Effector memory CD8-positive, alpha-beta T cell (primary cell): ENCODE measurements at places on chromosomes 6 and 20.

DNA sequence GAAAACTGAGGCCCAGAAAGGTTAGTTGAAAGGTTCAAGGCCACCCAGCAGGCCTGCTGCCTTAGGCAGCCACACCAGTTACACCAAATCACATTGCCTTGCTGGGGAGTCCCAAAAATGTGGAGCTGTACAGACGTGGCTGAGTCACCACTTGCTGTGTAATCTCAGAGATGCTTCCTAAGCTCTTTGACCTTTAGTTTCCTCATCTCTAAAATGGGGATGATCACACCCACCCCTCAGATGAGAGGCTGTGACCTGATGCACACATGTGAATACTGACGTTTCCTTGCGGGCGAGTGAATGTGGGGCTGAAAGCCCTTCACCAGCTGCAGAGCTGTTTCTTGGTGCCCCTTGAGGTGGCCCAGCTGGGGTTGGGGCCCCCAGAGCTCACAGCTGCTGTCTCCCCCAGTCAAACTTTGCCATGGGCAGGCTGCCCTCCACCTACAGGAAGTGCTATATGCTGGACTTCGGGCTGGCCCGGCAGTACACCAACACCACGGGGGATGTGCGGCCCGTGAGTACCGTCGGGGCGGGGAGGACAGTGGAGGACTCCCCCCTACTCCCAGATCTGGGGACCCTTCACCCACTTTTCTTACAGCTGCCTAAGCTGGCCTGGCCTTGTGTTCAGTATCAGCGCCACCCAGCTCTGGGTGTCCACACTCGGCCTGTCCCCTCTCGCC, 11.0 kb downstream of the TTBK1 start:
- no peak overlapping the region for H3K27ac ChIP-seq

DNA sequence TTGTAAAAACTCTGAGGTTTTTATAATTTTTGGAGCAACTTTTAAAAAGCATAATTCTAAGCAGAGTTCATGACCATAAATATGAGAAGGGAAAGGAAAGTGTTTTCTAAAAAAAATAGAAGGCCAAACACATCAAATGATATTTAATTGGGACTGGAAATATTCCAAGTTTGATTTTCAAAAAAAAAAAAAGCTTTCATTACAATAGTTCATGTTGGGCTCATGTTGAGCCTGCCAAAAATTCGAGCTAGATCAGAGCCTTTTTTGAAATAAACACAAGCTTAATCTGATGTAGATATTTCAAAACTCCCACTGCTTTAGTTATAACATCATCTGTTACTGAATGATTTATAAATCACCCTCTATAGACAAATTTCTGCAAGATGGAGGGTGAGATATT, 163.4 kb upstream of the DEFB112 start:
- H3K4me3 ChIP-seq, result no peak overlapping the region
- DNase-seq, result no peak
- H3K36me3 ChIP-seq, result no peaks in the 10 kb centered on the region
- no peaks in the 10 kb centered on the region for H3K4me1 ChIP-seq
- H3K27me3 ChIP-seq, result no peaks in the 10 kb centered on the region
- no peak overlapping the region for H3K27ac ChIP-seq

- H3K4me1 ChIP-seq, result no peaks in the 10 kb centered on the region
- H3K36me3 ChIP-seq, result no peaks in the 10 kb centered on the region
- no peak for DNase-seq
- peaks cover 43% of the 10 kb centered on the region for H3K27me3 ChIP-seq
Measured at GRCh38 chr20:23294166-23294565, 56.4 kb upstream of the NXT1 start.

DNA sequence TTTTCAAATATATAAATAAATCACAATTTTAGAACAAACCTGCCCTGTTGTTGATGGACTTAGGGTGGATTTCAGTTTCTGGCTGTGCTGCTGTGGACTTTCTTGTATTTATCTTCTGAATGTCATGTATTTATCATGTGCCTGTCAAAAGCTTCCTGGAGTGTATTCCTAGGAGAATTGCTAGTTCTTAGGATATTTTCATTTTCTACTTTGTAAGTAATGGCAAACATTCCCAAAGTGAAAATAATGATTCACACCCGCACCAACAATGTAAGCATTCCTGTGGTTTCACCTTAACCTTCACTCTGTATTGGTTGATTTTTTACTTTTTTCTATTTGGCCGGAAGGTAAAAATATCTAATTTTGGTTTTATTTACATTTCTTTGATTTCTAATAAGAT, 387.8 kb downstream of the SMOC2 start:
- no peaks in the 10 kb centered on the region for H3K4me1 ChIP-seq
- no peak overlapping the region for H3K4me3 ChIP-seq
- no peaks in the 10 kb centered on the region for H3K36me3 ChIP-seq
- no peak overlapping the region for H3K27ac ChIP-seq

DNA sequence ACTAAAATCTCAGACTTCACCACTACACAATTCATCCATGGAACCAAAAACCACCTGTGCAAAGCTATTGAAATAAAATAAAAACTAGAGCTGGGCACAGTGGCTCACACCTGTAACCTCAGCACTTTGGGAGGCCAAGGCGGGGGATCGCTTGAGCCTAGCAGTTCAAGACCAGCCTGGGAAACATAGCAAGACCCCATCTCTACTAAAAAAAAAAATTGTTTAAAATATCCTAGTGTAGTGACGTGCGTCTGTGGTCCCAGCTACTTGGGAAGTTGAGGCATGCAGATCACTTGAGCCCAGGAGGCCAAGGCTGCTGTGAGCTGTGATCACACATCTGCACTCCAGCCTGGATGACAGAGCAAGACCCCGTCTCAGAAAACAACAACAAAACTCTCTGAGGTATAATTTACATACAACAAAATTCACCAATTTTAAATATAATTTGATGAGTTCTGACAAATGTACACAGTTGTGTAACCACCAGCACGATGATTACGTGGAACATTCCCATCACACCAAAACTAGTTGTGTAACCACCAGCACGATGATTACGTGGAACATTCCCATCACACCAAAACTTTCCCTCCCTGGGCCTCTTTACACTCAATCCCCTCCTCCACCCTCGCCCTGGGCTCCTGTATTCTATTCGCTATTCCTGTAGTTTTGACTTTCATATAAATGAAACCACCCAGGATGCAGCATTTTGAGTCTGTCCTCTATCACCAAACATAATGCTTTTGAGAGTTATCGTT, 107.5 kb downstream of the TAF4 start:
- peaks cover 3% of the 10 kb centered on the region for H3K36me3 ChIP-seq
- H3K4me3 ChIP-seq, result no peak overlapping the region
- no peak for DNase-seq
- peaks cover 9% of the 10 kb centered on the region for H3K27me3 ChIP-seq

GRCh38 chr6:139637766-139638165, 263.3 kb upstream of the CITED2 start:
- H3K27ac ChIP-seq, result no peak overlapping the region
- DNase-seq, result no peak
- H3K4me3 ChIP-seq, result no peak overlapping the region
- no peaks in the 10 kb centered on the region for H3K36me3 ChIP-seq
- peaks cover 12% of the 10 kb centered on the region for H3K4me1 ChIP-seq

DNA sequence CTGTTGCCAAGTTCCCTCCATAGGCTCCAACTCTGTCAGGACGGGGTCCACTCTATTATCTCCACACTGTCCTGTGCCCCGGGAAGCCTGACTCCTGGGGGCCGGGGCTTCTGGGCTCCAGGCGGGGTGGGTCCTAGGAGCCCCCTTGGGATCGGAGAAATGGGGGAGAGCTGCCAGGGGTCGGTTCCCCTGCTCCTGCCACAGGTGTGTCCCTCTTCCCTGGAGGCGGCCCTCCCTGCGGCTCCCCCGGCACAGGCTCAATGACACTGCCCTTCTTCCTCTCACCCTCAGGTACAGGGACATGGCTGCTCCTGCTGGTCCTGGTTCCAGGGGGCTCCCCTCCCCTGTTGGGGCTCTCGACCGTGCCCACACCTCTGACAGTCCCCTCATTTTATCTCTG, 110.0 kb downstream of the DHX35 start:
- peaks cover 4% of the 10 kb centered on the region for H3K36me3 ChIP-seq
- no peaks in the 10 kb centered on the region for H3K4me1 ChIP-seq
- no peak for DNase-seq
- H3K4me3 ChIP-seq, result no peak overlapping the region

DNA sequence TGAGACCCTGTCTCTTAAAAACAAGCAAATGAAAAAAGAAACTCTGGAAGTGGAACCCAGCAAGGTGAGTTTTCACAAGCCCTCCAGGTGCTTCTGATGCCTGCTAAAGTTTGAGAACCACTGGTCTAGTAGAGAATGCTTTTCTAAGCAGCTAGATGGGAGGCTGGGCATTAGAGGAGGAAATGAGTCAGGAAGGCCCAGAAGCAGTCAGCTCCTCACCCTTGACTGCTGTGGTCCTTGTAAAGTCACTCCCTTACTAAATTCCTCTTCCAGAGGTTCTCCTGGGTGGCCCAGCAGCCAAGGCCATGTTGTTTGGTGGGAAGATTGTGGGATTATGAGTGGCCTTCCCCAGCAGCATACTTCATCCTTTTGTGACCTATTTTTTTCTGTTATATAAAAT, 52.0 kb upstream of the FYN start:
- H3K27me3 ChIP-seq, result no peaks in the 10 kb centered on the region
- H3K27ac ChIP-seq, result peak overlapping the region; percentile 16
- no peak overlapping the region for H3K4me3 ChIP-seq
- H3K4me1 ChIP-seq, result peaks cover 3% of the 10 kb centered on the region

- peaks cover 33% of the 10 kb centered on the region for H3K4me1 ChIP-seq
- no peak for DNase-seq
- no peak overlapping the region for H3K4me3 ChIP-seq
- H3K36me3 ChIP-seq, result peaks cover 2% of the 10 kb centered on the region
Measured at GRCh38 chr20:17856837-17857605, 111.6 kb downstream of the SNX5 start.

GRCh38 chr6:105649192-105649591, 246.3 kb upstream of the PREP start:
- peaks cover 15% of the 10 kb centered on the region for H3K36me3 ChIP-seq
- H3K27ac ChIP-seq, result peak overlapping the region; percentile 94
- H3K4me3 ChIP-seq, result peak overlapping the region; percentile 39
- H3K27me3 ChIP-seq, result no peaks in the 10 kb centered on the region
- H3K4me1 ChIP-seq, result peaks cover 75% of the 10 kb centered on the region

DNA sequence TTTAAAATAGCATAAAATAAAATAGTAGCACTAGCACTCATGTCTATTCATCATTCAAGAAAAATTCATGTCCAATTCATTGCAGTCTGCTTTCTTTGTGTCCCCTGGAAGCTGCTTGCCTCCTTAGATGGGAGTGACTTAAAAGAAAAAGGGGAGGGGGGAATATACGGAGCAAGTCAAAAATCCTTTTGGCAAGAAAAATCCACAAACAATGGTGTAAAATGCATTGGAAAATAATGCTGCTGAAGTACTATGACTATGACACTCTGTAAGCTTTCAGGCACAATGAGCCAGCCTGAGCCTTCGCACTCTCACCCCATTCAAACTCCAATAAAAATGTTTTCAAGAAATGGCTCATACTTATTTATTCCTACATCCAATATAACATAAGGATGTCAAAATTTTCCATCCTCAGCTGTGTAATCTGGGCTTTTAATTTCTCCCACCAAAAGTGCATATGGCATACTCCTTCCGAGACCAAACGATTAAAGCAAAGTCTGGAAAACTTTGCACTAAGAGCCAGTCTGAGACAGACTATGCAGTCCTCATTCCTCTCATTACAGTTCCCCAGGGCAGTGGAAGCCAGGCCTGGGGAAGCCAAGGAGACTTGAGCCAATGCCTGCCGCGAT, 790 bp downstream of the NEDD9 start:
- peaks cover 43% of the 10 kb centered on the region for H3K4me1 ChIP-seq
- peaks cover 15% of the 10 kb centered on the region for H3K36me3 ChIP-seq
- H3K27me3 ChIP-seq, result no peaks in the 10 kb centered on the region
- H3K4me3 ChIP-seq, result peak overlapping the region; percentile 89

DNA sequence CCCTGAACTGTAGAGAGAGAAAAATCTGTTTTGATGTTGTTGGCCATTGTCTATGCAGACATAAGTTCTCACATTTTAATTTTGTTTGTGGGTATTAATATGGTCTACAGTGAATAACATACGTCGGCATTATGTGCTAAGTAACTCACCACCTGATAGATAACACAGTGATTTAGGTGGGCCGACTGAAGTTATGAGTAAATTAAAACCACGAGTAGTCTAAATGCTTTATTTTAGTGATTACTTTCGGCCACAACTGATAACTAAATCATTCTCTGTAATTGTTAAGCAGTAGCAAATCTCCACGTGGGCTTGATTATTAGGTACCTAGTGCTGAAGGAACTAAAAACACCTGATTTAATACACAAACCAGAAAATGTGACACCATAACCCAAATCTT, 1.1 kb downstream of the DOP1A start:
- no peaks in the 10 kb centered on the region for H3K27me3 ChIP-seq
- no peak for DNase-seq
- H3K4me3 ChIP-seq, result peak overlapping the region; percentile 94

DNA sequence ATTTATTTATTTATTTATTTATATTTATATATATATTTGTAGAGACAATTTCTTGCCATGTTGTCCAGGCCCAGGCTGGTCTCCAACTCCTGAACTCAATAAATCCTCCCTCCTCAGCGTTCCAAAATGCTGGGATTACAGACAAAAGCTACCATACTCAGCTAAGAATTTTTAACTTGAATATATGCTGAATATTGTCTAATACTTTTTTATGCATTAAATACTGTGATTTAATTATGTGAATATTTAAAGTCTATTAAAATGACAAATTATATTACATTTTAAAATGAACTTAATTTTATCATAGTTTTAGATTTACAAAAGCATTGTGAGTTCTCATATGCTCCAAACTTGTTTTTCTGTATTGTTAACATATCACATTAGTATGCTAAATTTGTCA, 1022.4 kb downstream of the GRIK2 start:
- no peak overlapping the region for H3K27ac ChIP-seq
- no peaks in the 10 kb centered on the region for H3K27me3 ChIP-seq
- DNase-seq, result no peak
- no peak overlapping the region for H3K4me3 ChIP-seq

- no peaks in the 10 kb centered on the region for H3K4me1 ChIP-seq
- H3K27me3 ChIP-seq, result no peaks in the 10 kb centered on the region
- H3K27ac ChIP-seq, result no peak overlapping the region
- H3K4me3 ChIP-seq, result no peak overlapping the region
- DNase-seq, result no peak
Measured at GRCh38 chr20:14538433-14538832, 201.0 kb upstream of the FLRT3 start.

DNA sequence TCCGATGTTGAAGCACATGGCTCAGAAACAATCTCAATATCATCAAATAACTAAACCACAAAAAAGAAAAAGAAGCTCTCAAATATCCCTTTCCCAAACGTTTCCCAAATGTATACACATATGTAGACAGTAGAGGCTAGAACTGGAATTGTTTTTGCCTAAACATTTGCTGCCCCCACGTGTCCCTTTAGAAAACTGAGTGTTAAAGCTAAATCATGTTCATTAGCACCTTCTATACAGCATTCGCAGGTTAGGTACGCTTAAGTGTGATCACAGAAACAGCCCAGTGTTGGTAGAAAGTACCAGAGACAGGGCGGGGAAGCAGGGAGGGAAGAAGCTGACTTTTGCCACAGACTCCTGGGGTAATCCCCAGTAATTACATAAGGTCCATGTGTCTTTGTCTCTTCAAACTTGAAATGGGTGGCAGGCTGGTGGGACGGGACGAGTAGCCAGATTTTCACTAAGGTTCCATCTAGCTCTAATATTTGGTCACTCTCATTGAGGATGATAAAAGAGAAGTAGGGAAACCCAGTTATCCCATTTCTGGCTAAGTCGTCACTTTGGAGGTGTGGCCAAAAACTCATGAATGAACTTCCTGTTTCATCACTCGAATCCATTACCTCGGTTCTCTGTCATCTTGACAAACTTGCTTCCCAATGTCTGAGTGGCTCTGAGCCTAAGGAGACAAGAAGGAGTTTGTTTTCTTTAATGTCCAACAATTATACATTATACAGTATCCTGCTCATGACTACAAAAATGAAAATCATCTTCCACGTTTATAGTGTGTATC, 15.0 kb upstream of the TFAP2A start:
- H3K27me3 ChIP-seq, result peaks cover 55% of the 10 kb centered on the region
- no peak overlapping the region for H3K4me3 ChIP-seq
- H3K27ac ChIP-seq, result no peak overlapping the region
- DNase-seq, result no peak
- H3K36me3 ChIP-seq, result no peaks in the 10 kb centered on the region
- H3K4me1 ChIP-seq, result peaks cover 4% of the 10 kb centered on the region
